Stimulated activated CD8-positive, alpha-beta memory T cell treated with anti-CD3 and anti-CD28 coated beads, Interleukin-7, amount 100 ng/mL, for 48 hours (primary cell): ENCODE measurements at places on chromosomes 2 and 18.
A peak's percentile ranks its signal among the peaks of the same experiment; 100 is the strongest.

- DNase-seq: no peak
Observed at GRCh38 chr18:33831424-33831823, 253.4 kb downstream of the ASXL3 start.

GRCh38 chr2:348361-348916 is 60.5 kb upstream of the ALKAL2 start:
- no peak for DNase-seq

GRCh38 chr2:64166637-64167420 is 22.6 kb upstream of the PELI1 start:
- no peak for DNase-seq

- no peak for DNase-seq
Observed at GRCh38 chr2:24228470-24228869, 53.6 kb downstream of the FAM228A start.

DNA sequence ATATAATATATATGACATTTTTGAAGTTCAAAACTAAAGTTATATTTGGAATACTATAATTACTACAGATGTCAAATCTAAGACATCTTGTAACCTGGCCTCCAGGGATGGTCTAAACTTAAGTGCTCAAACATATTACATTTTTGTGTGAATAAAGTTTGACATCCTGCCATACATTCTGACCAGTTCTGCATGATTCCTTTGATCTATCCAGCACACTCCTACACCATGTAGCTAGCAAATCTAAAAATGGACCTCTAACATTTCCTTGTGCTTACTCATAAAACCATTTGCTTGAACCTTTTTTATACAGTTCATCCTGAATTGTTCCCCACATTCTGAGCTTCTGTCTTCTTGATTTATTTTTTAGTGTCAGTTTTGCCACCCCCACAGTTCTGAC is 294.3 kb upstream of the ZNF804A start:
- DNase-seq: no peak

GRCh38 chr2:53033411-53033810 is 734.2 kb upstream of the CHAC2 start:
- no peak for DNase-seq

GRCh38 chr2:74343316-74343715 is at the start of gene SLC4A5:
Gene SLC4A5 (minus strand): TSS chr2:74343416. CDS start chr2:74315023, 28,393 bp downstream.
- DNase-seq: no peak

DNA sequence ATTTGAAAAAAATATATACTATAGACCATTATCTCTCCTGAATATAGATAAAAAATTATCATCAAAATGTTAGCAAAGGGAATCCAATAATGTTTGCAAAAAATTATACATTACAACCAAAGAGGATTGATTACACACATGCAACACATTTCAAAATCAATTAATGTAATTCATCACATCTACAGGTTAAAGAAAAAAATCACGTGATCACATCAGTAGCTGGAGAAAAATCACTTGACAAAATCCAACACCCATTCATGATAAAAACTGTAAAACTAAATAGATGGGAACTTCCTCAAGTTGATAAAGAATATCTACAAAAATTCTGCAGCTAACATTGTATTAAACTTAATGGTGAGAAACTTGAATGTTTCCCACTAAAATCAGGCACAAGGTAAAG is 1047.5 kb upstream of the CNTNAP5 start:
- no peak for DNase-seq

- DNase-seq: no peak
Observed at GRCh38 chr18:23259701-23260681, 124.7 kb downstream of the CABLES1 start.

DNA sequence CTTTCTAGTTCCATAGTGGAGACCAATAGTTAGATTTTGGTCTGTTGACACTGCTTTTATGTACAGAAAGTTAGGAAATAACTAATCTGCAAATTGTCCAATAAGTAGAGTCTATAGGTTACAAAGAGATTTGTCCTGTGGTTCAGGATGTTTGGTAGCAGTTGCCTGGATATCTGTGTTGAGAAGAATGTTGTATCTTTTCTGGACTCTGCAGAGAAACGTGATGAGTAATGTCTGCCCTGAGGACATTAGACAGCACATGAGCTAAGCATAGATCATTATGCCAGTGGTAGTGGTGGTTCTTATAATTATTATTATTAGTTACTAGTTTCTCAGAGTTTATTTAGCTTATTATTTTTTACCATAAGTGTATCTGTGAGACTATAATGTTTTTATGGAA is 65.8 kb downstream of the ANKRD62 start:
- no peak for DNase-seq

- no peak for DNase-seq
Observed at GRCh38 chr18:59155153-59155552, 15.5 kb downstream of the SEC11C start.

GRCh38 chr2:98212092-98213000 is 125.4 kb downstream of the VWA3B start:
- DNase-seq: no peak

GRCh38 chr18:39841482-39842365 is 2113.3 kb upstream of the PIK3C3 start:
- no peak for DNase-seq

DNA sequence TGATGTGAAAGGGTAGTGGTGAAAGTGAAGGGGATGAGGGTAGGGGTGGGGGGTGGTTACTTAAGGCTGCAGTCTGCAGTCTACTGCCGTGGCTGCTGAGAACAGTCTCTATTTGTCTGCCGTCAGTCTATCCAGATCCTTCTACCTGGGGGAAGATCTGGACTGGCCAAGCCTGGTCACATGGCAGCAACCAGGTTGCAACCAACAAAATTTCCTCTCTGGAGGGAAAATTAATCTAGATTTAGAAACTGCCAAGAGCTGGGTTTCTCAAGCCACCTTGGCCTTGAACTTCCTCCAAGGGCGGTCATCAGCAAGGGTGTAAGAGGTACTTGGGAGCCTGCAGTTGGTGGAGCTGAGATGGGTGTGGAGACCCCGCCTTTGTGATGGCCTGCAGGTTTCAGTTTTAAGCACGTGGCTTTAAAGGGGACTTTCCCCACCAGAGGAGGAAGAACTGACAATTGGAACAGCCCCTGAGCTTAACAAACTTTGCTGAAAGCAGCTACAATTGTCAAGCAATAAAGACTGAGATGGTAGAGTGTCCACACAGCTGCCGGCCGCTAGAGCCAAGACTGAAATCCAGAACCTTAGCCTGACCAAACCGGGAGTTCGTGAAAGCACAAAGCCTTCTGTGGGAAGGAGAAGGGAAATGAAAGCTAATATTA is 31.4 kb upstream of the KCMF1 start:
- DNase-seq: peak; percentile 53
